ENCODE measurements at places on chromosomes 4 and X. TPM values are rescaled to one million over a fixed set of nuclear protein-coding genes. Genes with fewer than 3 reads are reported as not detected.

Gene HPF1
- 31.3 TPM for total RNA-seq

GRCh38 chr4:16186986-16187385 lies 39.3 kb downstream of the TAPT1 start:
- DNase-seq = no peak

- DNase-seq = no peak
Observed at GRCh38 chr4:112813790-112814189, 176.8 kb downstream of the LARP7 start.

DNA sequence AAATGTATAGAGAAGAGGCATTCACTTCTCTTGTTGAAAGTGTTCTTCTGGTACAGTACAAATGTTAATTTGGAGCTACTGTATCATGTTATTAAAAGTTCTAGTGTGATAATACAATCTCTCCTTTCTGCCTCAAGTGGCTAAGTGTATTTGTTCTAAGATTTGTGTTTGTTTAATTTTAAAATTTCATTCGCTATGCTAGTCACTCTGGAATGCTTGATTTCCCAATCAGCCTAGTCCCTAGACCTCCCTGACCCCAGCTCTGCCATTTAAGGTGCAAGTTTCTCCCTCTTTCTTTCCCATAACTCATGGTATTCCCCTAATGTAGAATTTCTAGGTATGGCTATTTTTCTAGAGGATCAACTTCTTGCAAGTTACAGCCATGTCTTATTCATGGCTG lies 817.4 kb downstream of the STIM2 start:
- no peak for DNase-seq

GRCh38 chrX:100315566-100315965 lies 94.5 kb downstream of the PCDH19 start:
- DNase-seq = no peak

Gene PABPC5
- total RNA-seq = 4.3 TPM

DNA sequence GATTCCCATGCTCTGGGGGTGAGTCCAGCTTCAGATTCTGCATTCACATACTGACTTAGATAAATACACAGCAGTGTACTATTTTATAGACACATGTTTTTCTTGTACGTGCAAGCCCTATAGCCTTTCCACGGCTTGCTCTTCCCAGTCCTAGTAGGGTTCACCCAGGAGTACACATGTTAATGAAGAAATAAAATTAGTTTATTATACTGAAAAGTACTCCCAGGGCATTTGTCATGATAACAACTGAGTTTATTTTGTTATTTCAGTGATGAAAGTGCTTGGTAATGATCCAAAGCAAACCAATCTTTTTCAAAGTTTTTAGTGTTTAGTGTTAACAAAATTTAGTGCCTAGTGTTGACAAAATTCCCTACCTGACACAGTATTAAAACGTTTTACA lies 21.3 kb downstream of the MAPK10 start:
- DNase-seq = no peak

DNA sequence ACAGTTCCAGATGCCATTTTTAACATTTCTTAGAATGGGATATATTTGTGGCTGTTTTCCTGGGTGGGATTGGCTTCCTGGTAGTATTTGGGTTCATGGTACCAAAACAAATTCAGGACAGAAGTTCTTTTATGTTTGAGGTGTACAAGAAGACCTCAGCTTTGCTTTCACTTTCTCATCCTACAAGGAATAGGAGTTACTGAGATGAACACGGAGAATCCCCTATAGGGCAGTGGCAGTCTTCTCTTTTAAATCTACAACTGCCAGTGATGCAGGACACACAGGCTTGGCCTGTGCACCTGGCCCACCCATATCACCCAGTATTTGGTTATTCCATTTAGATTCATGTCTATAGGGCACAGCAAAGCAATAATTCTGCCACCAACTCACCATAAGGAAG lies 35.2 kb downstream of the SLC10A7 start:
- DNase-seq = no peak

Gene BEND2
- total RNA-seq = not detected

Gene ASB9
- 1.2 TPM for total RNA-seq

DNA sequence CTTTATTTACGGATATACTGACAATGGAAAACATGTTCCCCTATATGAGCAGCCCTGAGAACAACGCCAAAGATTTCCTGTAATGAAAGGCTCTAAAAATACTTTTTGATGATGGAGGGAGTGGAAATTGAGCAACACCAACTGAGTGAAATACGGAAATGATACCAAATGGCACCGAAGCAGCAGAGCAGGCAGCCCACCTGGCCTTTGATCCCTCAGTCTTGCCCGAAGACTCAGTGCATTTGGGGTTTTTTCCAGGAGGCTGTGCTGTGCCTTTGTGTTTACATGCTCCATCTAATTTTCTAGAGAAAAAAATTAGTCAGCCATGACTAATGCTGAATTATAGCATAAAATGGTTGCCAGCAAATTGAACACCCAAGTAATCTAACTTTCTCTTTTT lies 169.9 kb upstream of the RBPJ start:
- no peak for DNase-seq

Gene MMRN1
- total RNA-seq = 8.5 TPM

- no peak for DNase-seq
Observed at GRCh38 chrX:31136144-31136611, 64.3 kb upstream of the FTHL17 start.

DNA sequence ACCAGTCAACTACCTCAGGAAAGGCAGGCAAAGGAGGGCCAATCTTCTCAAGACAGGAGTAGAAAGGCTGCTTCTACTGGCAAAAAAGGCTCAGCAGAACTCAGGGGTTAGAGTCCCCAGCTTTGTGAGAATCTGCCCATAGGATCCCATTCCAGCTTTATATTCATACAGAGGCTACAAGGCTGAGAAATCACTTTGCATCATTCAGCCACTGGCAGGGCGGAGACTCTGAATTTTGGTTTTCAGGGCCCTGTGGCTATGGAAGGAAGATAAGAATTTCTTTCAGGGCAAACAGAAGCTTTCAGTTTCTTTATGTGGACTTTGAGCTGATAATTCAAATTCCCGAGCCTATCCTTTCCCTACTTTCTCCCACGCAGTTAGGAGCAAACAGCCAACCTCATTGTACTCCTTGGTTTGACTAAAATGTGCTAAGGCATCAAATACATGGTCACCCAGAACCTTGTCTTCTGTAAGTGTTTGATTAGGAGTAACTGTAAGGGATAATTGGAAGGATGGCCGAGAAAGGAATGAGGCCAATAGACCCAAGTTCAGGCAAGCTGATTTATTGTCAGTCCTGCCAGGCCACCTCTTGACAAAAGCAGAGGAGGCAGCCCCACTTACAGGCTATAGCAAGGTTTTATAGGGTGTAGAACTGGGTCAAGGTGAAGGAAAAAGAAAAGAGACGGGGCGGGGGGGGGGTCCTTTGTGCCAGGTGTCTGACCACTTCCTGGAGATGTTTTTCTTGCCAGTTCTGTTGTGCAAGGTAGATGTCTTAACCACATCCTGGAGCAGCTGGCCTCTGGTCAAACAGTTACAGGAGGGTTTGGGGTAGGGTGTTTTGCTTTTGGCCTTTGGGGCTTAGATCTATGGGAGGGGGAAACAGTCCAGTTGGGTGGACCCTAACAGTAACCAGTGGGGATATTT lies 165.3 kb upstream of the PPP1R2C start:
- no peak for DNase-seq

Gene RENBP
- total RNA-seq = 23.0 TPM

Gene GAGE12F
- total RNA-seq = not detected

DNA sequence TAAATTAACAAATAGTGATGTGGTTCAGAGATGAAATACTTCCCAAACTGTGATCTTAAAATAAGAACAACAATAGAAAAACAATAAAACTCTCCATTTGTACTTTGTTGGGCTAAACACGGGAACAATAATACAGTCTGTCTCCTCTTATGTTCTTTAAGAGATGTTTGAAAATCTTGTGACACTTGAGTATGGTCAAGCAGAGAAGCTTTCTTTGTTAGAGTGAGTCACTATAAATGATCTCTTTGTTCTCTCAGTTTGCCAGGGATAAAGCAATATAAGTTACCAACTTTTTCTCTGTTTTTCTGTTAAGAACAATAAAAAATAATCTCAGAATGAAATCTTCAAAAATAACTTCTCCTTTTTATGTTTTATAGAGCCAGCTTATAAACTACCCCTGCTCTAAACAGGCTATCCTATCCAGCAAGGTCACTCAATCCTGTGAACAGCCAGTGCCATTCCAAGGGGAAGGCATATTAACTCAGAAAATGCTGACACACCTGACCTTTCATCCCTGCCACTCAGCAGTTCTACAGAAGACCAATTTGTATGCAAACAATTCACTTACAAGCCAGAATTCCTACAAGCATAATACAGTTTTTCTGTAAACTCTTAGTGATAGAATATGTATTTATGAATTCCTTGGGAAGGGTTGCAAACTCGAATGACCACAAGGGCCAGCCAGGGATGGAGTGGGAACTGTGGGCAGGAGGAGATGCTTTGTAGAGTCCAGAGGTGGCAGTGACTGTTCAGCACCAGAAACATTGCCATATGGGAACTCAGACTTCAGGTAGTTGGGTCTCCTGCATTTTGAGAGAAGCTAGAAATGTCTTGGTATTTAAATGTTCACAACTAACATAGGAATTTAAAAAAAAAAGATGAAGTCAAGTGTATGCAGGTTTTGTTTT lies 52.2 kb downstream of the AFM start:
- DNase-seq = no peak

- no peak for DNase-seq
Observed at GRCh38 chrX:2383735-2384134, 117.0 kb downstream of the DHRSX start.

DNA sequence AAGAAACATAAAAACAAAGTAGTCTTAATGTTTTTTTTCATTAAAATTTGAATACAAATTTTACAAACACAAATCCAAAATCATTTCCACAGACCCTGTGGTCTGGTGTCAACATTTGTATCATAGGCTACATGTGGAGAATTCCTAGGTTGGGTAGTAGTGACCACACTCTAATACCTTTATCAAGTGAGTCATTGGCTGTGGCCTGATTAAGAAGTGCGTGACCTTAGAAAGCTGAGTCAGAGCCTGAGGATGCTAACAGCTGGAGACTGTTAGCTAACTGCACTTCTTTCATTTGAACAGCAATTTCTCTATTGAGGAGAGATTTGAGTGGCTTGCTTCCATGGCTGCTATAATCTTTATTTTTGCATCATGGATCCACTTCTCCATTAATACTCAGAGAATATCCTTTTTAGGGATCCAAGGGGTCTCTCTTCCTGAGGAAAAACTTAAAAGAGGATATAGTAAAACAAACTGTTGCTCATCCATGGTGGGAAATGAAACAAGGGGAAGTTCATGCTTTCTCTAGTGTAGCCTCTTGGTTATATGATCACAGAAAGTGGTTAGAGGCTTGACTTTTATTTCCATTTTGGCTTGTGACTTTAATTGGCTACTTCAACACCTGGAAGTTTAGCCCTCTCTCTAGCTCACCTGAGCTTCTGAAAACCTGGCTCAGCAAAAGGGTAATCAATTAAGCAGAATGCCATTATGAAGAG lies 335.8 kb downstream of the PABPC4L start:
- no peak for DNase-seq

Gene DCAF16
- total RNA-seq = 47.7 TPM

Gene GYPE
- total RNA-seq = 1.2 TPM

- DNase-seq = no peak
Observed at GRCh38 chr4:40998675-40999358, 215.5 kb downstream of the APBB2 start.

- no peak for DNase-seq
Observed at GRCh38 chr4:184506527-184507121, 32.3 kb upstream of the IRF2 start.

GRCh38 chr4:147891476-147892115 lies 159.7 kb downstream of the ARHGAP10 start:
- DNase-seq = no peak

Measured in sciatic nerve (tissue), 2 donors.